Lower leg skin (tissue), 4 donors: ENCODE measurements at places on chromosomes 3 and 15. TPM values are rescaled to one million over a fixed set of nuclear protein-coding genes. Genes with fewer than 3 reads are reported as not detected.

The UBA7 gene
- total RNA-seq, result 19.7 TPM

The SPINK8 gene
- not detected for total RNA-seq

The GPR149 gene
- not detected for total RNA-seq

The TM4SF18 gene
- total RNA-seq, result 2.8 TPM

The SYNPR gene
- not detected for total RNA-seq

The GOLGA8O gene
- total RNA-seq, result not detected

- DNase-seq, result no peak
Measured at GRCh38 chr15:56719774-56720555, 13.3 kb downstream of the ZNF280D start.

DNA sequence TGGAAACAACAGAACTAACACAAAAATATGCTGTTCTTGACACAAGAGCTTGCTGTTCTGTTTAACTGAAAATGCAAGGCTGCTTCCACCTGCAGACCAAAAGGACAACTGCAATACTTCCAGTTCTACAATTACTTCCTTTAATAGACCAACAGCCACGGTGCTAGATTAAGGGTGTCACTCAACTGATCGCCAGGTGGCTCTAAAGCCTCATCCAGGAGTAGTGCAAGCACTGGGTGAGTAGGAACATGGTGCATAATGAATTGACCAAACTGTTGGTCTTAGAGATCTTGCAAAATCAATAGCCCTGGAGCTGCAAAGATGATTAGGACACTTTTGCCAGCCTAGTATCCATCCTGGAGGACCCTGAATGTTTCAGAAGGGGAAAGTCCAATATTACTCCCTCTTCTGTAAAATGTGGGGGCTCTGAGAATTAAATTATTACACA, 3.6 kb upstream of the CLDN16 start:
- peak; percentile 40 for DNase-seq

GRCh38 chr15:41806291-41807181, 21.4 kb upstream of the JMJD7 start:
- no peak for DNase-seq

DNA sequence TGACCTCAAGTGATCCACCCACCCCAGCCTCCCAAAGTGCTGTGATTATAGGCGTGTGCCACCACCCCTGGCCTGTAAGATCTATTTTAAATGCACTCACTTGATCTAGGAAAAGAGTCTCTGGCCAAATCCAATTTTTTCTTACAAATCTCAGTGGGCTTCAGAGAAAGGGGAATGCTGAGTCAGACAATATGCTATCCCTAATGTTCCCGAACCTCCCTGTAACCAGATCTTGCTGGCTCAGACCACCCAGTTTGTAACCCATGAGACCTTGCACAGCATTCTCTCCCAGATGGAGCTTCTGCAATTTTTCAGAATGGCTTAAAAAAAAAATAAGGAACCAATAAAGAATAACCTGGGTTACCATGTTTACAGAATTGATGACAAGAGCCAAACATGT, 205.8 kb downstream of the RYR3 start:
- no peak for DNase-seq

- DNase-seq, result peak; percentile 92
Measured at GRCh38 chr15:70323111-70323851, 225.6 kb upstream of the TLE3 start.

DNA sequence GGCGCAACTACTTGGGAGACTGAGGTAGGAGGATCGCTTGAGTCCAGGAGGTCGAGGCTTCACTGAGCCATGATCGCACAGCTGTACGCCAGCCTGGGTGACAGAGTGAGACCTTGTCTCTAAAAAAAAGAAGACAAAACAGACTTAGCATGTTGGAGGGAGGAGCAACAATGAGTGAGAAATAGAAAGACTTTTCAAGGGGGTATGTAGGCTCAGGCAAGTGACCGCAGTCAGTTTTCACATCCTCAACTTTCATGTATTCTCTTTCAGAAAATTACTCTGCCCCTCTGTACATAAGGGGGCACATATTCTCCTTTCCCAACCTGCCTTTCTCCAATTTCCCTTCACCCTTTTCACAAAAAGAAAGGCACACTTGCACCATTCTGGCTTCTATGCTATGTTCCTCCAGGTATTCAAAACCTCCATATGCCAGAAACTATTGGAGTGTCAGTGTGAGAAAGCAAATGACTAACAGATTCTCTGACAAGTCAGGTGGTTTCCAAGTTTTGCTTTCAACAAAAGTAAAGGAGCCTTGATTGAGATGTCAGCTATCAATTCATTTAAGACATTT, 7.6 kb downstream of the NSUN3 start:
- DNase-seq, result no peak

GRCh38 chr3:48370333-48370713, 1.7 kb upstream of the FBXW12 start:
- no peak for DNase-seq

- DNase-seq, result no peak
Measured at GRCh38 chr15:53978253-53978906, at the start of gene UNC13C. UNC13C (plus strand) TSS chr15:53978441; CDS start chr15:54012904, 34,463 bp downstream.

- DNase-seq, result no peak
Measured at GRCh38 chr3:127524296-127524896, 66.1 kb downstream of the TPRA1 start.
